Pancreas (tissue), 10 donors: ENCODE measurements at places on chromosomes 5 and 9.

GRCh38 chr5:10401498-10401897, 40.2 kb upstream of the ROPN1L start:
- no peak for DNase-seq

DNA sequence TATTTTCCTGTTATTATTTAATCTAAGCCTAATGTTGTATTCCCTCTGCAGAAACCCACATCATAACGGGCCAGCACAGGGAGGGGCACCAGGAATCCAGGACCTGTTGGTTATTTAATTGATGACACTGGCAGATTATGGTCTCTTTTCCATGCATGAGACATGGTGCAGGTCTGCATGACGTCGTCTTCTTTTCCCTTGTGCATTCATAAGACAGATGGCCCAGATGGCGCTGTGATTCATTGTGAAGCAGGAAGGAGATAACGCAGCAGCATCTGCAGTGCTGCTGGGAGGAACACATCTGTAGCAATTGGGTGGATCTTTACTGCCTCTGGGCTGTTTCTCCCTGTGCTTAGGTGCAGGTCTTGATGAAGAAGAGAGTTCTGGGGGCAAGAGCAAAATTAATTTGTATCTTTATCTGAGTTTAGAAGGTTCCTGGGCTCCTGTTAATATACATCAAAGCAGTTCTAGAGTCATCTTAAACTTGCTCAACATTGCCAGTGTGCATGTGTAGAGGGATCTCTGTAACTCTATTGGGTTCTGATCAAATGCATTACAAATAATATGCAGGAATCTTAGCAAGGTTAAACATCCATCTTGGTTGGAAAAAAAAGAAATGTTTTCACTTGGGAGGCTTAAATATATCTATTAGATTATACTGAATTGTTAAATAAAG, 176.1 kb downstream of the PCSK1 start:
- DNase-seq: no peak

DNA sequence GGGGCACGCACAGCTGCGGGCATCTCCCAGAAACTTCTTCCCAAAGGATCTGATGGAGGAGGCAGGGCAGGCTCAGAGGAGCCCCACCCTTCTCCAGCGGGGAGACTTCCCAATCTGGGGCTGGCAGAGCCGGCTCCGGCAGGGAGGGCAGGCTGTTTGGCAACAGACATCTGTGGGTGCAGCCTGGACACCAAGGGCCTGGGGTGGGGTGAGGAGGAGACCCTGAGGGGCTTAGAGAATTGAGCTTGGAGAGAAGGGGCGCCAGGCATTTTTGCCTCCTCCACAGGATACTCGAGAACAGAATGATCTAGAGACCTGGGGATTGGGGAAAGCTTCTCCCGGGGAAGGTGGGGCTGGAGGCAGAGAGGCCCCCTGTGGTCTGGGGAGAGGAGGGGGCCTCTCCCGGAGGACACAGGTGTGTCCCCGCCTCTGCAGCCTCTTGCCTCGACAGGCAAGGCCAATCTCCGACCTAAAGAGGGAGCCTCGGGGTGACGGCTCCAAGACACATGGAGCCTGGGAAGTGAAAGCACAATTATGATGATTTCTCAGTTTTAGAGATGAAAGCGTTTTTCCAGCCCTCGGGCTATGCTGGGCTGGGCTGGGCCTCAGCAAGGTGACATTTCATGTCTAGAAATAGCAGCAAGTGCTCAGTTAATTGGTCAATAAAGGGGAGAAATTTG, 8.4 kb downstream of the LHX3 start:
- DNase-seq: no peak

DNA sequence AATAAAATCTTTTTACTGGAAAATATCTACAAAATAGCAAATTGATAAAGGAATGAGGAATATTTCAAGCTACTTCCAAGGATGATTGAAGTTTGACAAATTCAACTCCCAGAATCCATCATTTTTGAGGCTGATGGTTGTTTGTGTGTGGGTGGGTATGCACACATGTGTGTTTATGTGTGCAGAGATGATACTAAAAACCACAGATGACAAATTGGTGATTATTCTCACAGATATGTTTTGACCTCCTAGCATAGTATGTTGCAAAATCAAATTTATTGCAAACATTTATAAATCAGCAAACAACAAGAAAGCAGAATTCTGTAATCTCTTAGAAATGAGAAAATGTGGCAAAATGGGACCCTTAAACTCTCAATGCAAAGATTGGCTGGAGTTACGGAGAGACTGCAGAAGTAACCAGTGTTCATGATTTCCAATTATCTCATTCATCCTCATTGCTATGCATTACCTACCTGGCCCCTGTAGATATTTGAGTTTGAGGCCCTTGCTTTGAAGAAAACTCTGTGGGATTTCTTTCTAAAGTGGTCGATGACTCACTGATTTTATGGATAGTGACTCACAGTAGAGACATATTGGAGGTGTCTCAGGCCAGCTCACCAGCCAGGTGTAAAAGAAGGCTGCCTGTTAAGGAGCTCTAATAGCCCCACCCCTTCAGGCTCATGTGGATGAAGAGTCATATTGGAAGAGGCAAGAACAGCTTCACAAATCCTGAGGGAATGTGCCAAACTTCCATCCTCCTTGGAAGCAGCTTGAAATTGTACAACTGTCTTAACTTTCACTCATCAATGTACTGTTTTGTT, 44.6 kb upstream of the TMC1 start:
- DNase-seq: peak; percentile 30

DNA sequence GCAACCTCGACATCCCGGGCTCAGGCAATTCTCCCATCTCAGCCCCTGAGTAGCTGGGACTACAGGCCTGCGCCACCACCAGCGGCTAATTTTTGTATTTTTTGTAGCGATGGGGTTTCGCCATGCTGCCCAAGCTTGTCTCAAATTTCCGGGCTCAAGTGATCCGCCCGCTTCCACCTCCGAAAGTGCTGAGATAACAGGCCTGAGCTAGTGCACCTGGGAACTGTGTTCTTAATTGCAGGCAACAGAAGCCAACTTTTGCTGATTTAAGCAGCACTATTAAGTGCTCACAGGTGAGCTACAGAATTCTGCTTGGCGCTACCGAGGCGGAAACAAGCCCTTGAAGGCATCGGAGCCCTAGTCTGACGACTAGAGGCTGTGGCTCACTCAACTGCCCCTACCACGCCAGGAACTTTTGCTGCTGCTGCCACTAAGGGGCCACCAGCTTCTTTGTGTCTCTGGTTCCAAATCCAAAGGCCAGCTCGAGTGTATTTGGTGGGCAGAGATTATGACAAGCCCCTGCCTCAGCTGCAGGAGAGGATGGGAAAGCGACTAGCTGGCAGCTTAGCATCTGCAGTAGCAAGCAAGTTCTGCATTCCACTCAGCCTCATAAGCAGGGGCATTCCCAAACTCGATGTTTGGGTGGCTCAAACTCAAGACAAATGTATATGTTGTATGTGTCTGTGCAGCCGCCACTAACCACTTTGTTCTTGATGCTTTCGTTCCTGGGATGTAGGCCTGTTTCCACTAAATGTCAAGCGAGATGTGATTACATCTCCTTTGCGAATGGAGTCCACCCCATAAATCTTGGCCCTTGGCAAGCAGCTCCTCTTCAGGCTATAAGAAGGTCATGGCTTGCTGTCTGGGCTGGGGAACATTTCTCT, 10.6 kb upstream of the HMCN2 start:
- DNase-seq: no peak

DNA sequence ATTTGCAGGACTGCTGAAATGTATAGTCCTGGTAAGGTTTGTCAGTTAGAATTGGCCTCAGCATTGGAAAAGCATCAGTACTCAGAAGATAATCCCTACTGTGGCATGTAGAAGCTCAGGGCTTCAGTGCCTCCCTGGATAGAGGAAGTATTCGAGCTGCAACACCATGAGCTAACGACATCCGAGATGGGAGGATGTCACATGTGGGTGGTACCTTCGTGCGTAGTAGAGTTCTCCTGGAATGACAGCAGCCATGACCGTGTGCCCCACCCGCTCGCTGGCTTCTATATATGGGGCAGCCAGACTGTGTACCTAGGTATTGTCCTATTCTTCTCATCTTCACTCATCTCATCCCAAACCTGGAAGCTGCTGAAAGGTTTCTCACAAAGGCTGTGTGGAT, 345.8 kb upstream of the KLF9 start:
- DNase-seq: no peak

DNA sequence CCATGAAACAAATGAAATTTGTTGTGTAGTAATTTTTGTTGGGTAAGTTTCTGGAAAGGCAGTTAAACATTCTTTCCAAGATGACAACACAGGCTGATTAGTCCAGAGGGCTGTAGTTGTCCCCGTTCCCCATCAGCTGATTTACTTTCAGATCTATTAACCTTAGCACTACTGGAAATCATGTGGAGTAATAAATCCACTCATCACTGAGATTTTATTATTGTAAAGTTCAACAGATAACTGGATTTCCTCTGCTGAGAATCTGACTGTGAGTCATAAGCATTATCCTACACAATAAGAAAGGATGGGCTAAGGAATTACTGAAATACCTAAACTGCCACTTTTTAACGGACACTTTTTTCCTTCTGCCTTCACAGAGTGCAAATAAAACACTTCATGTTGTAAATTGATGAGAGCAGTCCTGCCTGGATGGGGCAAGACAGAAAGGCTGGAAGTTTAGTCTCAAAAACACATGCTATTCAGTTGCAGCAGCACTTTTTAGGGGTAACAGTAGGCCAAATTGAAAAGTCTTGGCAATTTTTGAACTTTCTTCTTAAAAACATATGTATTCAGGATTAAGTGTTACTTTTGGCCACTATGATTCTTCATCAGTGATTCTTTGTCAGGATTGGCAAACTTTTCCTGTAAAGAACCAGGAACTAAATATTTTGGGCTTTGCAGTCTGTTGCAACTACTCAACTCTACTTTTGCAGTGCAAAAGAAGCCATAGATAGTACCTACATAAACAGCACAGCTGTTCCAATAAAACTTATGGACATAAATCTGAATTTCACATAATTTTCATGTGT, 7.0 kb downstream of the STOM start:
- no peak for DNase-seq

- no peak for DNase-seq
These were observed 180.3 kb upstream of the NFIL3 start for GRCh38 chr9:91603932-91604331.

DNA sequence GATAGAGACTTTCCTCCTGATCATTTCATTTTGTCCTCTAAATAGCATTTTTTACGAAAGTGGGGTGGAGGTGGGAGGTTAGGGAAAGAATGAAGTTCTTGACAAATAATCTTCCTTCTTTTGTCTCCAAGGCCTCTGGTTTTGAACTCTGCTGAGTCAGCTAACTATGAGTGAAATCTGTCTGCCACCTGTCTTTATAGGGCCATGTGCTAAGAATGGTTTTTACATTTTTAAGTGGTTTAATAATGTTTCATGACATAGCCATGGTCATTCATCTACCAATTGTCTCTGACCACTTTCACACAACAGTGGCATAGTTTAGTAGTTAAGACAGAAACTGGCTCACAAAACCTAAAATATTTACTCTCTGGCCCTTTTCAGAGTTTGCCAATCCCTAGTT, 7.6 kb downstream of the MAN2A1 start:
- DNase-seq: no peak

DNA sequence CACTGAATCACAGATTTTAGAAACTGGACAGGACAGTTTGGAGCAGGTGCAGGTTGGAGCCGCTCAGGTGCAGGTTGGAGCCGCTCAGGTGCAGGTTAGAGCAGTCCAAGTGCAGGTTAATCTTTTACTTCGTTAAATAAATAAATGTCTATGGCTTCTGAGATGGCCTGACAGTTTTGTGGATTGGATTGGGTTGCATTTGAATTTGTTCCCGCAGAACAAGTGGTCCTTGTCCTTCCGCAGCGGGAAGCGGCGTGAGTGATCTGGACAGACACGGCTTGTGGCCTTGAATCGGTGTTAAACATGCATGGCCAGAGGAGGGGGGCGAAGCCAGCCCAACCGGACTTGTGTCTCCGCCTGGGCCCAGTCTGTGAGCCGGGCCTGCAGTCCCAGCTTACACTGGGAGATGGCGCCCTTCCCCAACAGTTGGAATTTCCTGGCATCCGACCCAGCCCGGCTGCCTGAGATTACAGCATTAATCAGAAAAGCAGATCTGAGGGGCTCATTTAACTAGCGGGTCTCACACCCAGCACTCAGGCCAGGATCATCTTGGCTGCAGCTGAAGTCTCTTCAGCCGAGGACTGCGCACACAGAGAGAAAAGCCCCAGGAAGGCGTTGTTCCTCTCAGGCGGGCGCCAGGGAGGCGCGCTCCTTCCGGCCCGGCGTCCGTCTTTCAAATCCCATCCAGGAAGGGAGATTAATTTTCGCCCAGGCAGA, 1.5 kb upstream of the OLFM1 start:
- peak; percentile 89 for DNase-seq

DNA sequence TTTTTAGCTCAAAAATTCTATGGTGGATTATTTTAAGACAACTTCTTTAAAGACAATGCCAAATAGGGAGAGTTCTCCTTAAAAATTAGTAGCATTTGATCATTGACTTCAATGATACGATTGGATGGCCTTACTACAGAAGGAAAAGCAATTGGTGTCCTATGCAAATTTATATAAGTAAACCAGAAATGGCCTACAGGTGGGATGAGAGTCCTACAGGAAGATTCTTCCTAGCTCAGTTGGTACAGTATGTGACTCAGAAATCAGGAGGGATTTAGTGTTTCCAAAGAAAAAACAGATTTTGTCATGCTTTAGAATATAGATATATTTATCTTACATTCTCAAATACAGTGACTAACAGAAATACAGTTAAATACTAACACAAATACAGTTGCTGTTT, 6.5 kb downstream of the ANKRA2 start:
- DNase-seq: no peak

DNA sequence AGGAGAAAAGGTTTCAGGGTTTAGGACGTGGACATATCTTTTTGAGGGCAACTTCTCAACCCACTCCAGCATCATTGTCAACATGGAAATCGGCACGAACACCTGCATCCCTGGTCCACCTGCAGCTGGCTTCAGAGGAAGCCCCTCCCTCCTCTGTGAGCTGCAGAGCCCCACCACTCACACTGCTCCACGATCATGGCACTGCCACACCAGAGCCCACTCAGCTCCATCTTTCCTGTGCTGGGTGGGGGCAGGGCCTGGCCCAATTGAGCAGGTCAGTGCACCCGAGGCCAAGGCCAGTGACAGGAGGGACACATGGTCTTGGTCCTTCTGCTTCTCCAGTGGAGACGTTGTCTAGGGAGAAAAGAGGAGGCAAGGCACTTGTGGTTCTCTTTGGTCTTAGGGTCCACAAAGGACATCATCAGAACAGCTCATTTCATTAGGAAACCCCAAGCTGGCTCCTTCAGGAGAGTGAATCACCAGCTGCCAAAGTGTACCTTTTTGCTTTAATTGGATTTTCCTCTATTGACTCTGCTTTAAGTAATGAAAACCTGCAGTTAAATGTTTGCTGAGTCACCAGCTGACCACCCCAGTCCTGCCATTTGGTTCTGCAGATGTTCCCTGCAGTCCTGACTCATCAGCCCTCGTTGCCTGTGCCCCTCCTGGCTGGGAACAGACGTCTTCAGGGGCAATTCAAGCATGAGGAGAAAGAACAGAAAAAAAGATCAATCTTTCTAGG, 56.2 kb downstream of the UBE2QL1 start:
- no peak for DNase-seq
